Calu3 (cell line): ENCODE measurements at places on chromosomes 2 and 18. TPM values are rescaled to one million over a fixed set of nuclear protein-coding genes. Genes with fewer than 3 reads are reported as not detected.

ZBTB7C gene
- not detected in 2 replicates for total RNA-seq

TUBA3E gene
- total RNA-seq, result not detected in 2 replicates

TCF23 gene
- not detected in 2 replicates for total RNA-seq

LTBP1 gene
- total RNA-seq, result 12.8 and 13.9 TPM in 2 replicates

L3MBTL4 gene
- total RNA-seq, result 2.1 and 2.4 TPM in 2 replicates

EFR3B gene
- total RNA-seq, result 0.10 and 0.17 TPM in 2 replicates

DNA sequence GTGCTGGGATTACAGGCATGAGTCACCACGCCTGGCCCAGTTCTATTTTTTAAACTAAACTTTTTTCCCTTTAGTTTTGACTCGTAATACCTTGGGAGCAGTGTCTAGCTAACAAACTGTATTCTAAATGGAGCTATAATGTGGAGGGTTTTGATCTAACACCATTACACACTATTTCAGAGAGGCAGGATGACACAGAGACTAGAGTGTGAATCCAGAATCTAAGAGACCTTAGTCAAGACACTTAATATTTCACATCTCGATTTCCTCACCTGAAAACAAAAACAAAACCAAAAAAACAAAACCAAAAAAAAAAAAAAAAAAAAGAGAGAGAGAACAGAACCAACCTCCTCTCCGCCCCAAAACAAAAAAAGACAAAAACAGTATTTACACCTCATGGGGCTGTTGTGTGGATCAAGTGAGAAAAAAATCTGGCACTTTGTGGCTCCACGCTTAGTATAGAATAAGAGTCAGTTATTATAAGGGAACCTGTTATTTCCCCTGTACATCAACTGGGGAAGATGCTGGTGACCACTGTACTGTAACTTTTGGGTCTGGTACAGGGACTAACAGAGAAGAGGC, 31.3 kb downstream of the DARS1 start:
- peaks cover 17% of the 10 kb centered on the region for H3K4me1 ChIP-seq
- no peaks in the 10 kb centered on the region for H3K27me3 ChIP-seq
- H3K4me3 ChIP-seq, result no peak overlapping the region
- H3K27ac ChIP-seq, result no peak overlapping the region
- no peaks in the 10 kb centered on the region for H3K36me3 ChIP-seq

GRCh38 chr2:221848286-221848685, 276.2 kb upstream of the EPHA4 start:
- no peaks in the 10 kb centered on the region for H3K4me1 ChIP-seq
- DNase-seq, result peak; percentile 30
- no peak overlapping the region for H3K4me3 ChIP-seq
- H3K27me3 ChIP-seq, result no peaks in the 10 kb centered on the region
- H3K36me3 ChIP-seq, result no peaks in the 10 kb centered on the region

DNA sequence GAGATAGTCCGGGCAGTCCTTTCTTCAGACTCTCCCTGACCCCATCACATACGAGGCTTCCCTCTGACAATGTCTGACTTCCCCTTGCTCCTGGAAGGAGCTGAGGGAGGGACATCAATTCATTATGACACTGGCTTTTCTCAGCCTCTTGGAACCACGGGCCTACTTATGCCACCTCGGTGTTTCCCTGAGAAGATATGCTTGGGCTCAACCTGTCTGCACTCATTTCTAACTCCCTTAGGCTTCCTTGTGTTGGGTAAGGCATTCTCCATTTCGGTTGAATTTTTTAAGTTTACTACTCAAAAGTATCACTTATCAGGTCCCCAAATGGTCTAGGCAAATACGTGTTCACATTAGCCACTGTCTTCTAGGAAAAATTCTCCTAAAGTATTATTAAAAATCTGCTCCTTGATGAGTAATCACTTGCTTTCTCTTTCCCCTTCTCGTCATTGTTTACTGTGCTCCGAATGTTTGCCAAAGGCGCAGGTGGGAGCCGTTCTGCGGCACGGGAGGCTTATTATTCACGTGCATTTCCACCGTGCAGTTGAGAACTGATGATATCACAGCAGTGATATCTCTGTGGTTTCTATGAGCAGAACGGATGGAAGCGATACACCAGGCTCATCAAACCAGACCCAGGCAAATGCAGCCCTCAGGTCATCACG, 33.1 kb downstream of the ARL4C start:
- H3K36me3 ChIP-seq, result no peaks in the 10 kb centered on the region
- no peaks in the 10 kb centered on the region for H3K27me3 ChIP-seq
- H3K4me1 ChIP-seq, result peaks cover 31% of the 10 kb centered on the region
- peak overlapping the region; percentile 7 for H3K27ac ChIP-seq
- H3K4me3 ChIP-seq, result peak overlapping the region; percentile 50
- DNase-seq, result peak; percentile 53

- no peaks in the 10 kb centered on the region for H3K36me3 ChIP-seq
- no peaks in the 10 kb centered on the region for H3K27me3 ChIP-seq
- DNase-seq, result no peak
- peaks cover 19% of the 10 kb centered on the region for H3K4me1 ChIP-seq
- H3K27ac ChIP-seq, result no peak overlapping the region
Observed at GRCh38 chr2:20491739-20492531, 45.1 kb downstream of the RHOB start.

GRCh38 chr2:3291750-3292149, 85.9 kb downstream of the EIPR1 start:
- no peaks in the 10 kb centered on the region for H3K4me1 ChIP-seq
- H3K36me3 ChIP-seq, result no peaks in the 10 kb centered on the region
- no peaks in the 10 kb centered on the region for H3K27me3 ChIP-seq
- no peak for DNase-seq
- H3K4me3 ChIP-seq, result no peak overlapping the region

GRCh38 chr2:29847886-29848285, 73.5 kb downstream of the ALK start:
- H3K27me3 ChIP-seq, result peaks cover 100% of the 10 kb centered on the region
- H3K36me3 ChIP-seq, result no peaks in the 10 kb centered on the region
- H3K4me3 ChIP-seq, result no peak overlapping the region
- H3K4me1 ChIP-seq, result no peaks in the 10 kb centered on the region

DNA sequence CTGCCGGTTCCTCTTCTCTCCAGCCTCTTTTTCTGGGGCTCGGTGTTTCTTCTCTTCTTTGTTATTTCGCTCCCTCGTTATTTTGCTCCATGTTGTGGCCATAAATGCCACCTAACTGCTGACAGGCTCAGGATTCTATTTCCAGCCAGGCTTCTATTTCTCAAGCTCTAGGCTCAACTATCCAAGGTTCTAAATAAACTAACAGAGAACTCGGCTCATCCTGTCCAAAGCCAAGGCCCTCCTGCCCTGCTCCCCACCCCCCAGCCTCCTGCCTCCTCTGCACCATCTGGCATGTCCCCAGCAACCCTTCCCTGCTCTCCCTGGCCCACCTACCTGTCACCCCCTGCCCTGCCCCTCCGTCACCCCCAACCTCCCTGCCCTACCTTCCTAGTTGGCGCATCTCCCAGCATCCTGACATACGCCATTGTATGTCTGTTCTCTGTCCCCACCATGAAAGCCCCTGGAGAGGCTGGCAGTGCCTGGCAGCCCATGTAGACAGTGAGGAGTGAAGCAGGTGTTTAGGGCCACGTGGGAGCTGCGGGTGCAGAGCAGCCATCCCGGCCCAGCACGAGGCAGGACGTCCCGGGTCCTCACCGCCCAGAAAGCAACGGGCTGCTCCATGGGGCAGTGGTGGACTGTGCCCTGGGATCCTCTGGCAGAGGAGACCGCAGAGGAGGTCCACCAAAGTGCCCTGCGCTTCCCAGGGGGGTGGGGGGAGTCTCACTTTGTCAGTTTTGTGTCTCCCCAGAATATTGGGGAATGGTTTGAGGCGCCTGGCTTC, 186.9 kb downstream of the TWIST2 start:
- H3K4me3 ChIP-seq, result no peak overlapping the region
- H3K27me3 ChIP-seq, result peaks cover 69% of the 10 kb centered on the region
- H3K4me1 ChIP-seq, result no peaks in the 10 kb centered on the region
- DNase-seq, result no peak

GRCh38 chr2:204108781-204109295, 172.3 kb downstream of the ICOS start:
- H3K4me1 ChIP-seq, result peaks cover 3% of the 10 kb centered on the region
- H3K36me3 ChIP-seq, result no peaks in the 10 kb centered on the region
- H3K4me3 ChIP-seq, result no peak overlapping the region
- H3K27ac ChIP-seq, result no peak overlapping the region
- DNase-seq, result no peak
- H3K27me3 ChIP-seq, result peaks cover 23% of the 10 kb centered on the region

DNA sequence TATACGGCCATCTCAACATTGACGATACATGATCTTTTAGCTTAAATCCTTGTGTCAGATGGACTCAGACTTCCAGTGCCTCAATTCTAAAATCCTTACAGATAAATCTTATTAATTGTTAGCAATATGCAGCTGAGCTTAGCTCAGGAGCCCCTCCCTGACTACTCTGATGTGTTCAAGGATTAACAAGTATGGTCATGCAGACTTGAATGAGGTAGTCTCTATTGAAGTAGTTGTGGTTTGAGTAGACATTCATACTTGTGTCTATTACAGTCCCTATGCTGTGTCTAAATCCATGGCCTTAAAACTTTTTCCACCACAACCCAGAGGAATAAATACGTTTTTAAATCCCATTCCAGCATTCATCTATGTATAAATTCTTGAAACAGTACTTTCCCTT, 119.5 kb downstream of the NUP35 start:
- H3K27me3 ChIP-seq, result no peaks in the 10 kb centered on the region
- no peaks in the 10 kb centered on the region for H3K36me3 ChIP-seq
- no peak overlapping the region for H3K4me3 ChIP-seq
- no peaks in the 10 kb centered on the region for H3K4me1 ChIP-seq

DNA sequence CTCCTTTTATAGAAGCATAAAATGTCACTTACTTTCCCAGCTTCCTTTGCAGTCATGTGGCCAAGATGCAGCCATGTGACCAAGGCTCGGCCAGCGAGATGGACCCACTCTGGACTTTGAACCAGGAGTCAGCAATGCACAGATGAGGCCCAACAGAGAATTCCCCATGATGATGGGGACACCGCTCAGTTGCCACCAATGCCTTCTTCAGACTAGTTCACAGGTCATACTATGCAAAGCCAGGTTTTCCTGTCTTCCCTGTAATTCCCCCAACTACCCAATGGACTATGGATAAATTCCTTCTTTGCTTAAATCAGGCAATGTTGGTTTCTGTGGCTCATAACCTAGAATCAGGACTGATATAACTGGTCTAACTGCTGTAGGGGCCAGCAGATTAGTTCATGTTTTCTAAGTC, 22.5 kb upstream of the REL start:
- H3K27me3 ChIP-seq, result peaks cover 4% of the 10 kb centered on the region
- H3K4me1 ChIP-seq, result peaks cover 7% of the 10 kb centered on the region
- no peak for DNase-seq
- H3K4me3 ChIP-seq, result no peak overlapping the region
- no peak overlapping the region for H3K27ac ChIP-seq

DNA sequence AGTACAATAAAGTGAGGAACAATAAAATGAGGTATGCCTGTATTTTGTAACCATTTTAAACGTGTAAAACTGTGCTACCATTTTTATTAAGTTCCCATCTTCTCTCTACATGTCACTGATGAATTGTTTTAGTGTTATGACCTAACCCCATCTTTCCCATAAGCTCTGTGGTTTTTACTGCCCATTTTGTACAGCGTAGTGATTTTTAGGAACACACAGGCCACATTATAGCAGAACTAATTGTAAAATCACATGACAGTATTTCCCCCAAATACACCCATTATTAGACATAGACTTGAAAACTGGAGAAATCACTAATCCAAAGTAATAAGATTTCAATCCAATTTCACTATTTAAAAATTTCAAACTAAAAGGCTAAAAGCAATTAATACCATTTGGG, 130.7 kb downstream of the TMEM247 start:
- H3K36me3 ChIP-seq, result no peaks in the 10 kb centered on the region
- no peaks in the 10 kb centered on the region for H3K4me1 ChIP-seq
- no peaks in the 10 kb centered on the region for H3K27me3 ChIP-seq
- no peak overlapping the region for H3K27ac ChIP-seq
- no peak for DNase-seq

- no peak for DNase-seq
- peaks cover 19% of the 10 kb centered on the region for H3K36me3 ChIP-seq
- no peak overlapping the region for H3K27ac ChIP-seq
- H3K4me1 ChIP-seq, result peaks cover 17% of the 10 kb centered on the region
Observed at GRCh38 chr2:100412881-100413321, 4.6 kb downstream of the CHST10 start.

DNA sequence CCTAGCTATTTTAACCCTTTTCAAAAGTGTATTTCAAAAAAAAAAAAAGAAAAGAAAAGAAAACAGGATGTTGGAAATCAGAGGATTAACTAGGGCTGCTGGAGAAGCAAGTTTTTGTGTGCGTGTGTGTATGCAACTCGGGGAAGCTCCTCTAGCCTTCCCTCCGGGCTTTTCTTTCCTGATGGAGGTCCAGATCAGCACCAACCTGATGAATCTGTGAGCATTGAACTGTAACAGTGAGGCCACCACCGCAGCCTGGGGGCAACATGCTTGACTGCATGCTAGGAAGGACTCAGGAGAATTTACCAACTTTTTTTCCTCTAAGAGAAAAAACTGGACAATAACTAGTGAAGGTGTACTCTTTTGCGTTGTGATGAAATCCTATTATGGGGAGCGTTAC, 2.3 kb downstream of the OBSL1 start:
- no peak overlapping the region for H3K4me3 ChIP-seq
- no peak for DNase-seq
- no peaks in the 10 kb centered on the region for H3K27me3 ChIP-seq
- H3K27ac ChIP-seq, result no peak overlapping the region
- H3K36me3 ChIP-seq, result peaks cover 46% of the 10 kb centered on the region

DNA sequence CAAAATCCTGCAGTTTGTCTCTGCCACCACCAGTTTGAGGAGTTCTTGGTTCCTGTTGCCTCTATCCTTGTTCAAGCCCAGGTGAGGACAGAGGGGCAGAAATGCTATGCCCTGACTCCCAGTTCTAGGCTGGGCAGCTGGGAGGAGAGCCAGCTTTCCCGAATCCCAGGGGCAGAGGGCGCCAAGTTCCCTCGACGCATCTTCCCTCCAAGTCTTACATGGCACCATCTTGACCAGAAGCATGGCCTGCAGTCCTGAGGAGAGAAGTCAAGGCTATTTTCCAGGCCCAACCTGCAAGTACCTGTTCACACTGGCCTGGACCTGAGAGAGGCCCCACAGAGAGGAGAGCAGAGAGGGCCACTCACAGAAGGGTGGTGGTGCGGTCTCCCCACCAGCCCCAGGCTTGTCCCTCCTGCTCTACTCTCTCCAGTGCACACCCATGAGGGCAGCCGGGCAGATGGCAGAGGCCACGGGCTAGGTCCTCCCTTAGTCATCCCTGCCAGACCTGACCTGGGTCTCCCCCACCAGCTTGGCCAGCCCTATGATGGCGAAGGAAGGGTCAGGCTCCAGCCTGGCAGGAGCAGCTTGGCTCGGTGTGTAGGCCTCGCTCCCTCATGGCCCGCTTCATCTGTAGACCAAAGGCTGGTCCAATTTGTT, 115.7 kb upstream of the MSTN start:
- no peak overlapping the region for H3K4me3 ChIP-seq
- peaks cover 11% of the 10 kb centered on the region for H3K36me3 ChIP-seq
- peaks cover 15% of the 10 kb centered on the region for H3K4me1 ChIP-seq
- no peak for DNase-seq
- no peak overlapping the region for H3K27ac ChIP-seq
- no peaks in the 10 kb centered on the region for H3K27me3 ChIP-seq

- no peak for DNase-seq
- no peak overlapping the region for H3K27ac ChIP-seq
- no peaks in the 10 kb centered on the region for H3K4me1 ChIP-seq
- H3K36me3 ChIP-seq, result no peaks in the 10 kb centered on the region
- H3K27me3 ChIP-seq, result no peaks in the 10 kb centered on the region
Observed at GRCh38 chr2:16255120-16255519, 314.8 kb downstream of the MYCN start.

GRCh38 chr2:181648478-181649155, 8.3 kb downstream of the CERKL start:
- no peak overlapping the region for H3K27ac ChIP-seq
- peaks cover 8% of the 10 kb centered on the region for H3K4me1 ChIP-seq
- H3K4me3 ChIP-seq, result no peak overlapping the region
- H3K27me3 ChIP-seq, result no peaks in the 10 kb centered on the region
